ENCODE measurements at places on chromosomes 5 and 9.

GRCh38 chr5:177452688-177453638 is 6.3 kb downstream of the PRR7 start:
- DNase-seq: no peak

GRCh38 chr5:35096216-35096615 is 48.5 kb upstream of the AGXT2 start:
- DNase-seq: no peak

- peak; percentile 64 for DNase-seq
These were observed 22.8 kb downstream of the PTCH1 start for GRCh38 chr9:95494022-95494415.

- DNase-seq: no peak
These were observed 33.1 kb downstream of the RPS23 start for GRCh38 chr5:82244854-82245635.

DNA sequence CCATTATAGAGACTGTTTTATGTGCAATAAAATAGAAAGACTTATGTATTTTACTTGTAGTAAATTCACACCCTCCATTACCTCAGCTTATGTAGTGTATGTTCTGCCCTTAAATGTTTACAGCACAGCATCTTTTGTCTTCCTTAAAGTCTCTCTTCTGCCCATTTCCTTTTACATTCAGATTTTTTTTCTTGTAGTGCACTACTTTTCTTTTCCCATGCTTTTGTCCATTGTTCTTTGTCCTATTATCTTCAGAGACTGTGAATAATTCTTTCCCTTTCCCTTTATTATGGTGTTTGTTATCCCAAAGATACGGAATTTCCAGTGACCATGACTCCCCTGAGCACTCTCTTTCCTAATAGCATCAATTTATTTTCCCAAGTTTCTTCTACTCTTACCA is 66.1 kb upstream of the TYRP1 start:
- no peak for DNase-seq
